ENCODE measurements at places on chromosomes 6 and 20.

GRCh38 chr6:38909015-38909730 is 139.4 kb upstream of the GLP1R start:
- DNase-seq, result no peak

GRCh38 chr6:109644131-109644530 is 46.9 kb downstream of the AK9 start:
- no peak for DNase-seq

DNA sequence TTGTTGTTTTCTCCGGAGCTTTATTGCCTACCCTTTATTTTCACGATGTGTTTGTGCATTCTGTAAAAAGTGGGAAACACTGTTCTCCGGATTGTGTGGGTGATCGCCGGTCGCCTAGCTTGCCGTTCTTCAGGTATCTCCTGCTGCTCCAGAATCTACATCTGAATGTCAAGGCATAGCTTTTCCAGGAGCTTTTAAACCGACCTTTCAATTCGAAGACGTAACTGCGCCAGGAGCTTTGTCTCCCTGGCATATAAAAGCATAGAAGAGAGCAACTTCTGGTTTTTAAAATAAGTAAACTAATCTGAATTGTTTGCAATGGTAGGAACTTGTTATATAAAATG is 96.0 kb downstream of the HFE start:
- no peak for DNase-seq

DNA sequence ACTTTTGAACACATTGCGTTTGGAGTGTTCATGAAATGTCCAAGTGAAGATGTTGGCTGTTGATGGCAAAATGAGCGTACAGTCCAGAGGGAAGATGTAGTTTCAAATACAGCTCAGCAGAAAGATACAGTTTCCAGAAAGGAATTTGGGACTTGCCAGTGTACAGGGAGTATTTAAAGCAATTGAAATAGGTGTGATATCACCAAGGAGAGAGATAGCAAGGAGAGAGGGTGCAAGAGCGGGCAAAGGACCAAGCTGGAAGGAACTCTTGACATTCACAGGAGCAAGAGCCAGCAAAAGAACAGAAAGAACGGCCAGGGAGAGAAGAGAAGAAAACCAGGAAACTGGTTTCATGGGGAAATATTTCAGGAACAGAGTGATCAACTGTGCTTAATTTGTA is 47.8 kb downstream of the CARMIL1 start:
- no peak for DNase-seq

DNA sequence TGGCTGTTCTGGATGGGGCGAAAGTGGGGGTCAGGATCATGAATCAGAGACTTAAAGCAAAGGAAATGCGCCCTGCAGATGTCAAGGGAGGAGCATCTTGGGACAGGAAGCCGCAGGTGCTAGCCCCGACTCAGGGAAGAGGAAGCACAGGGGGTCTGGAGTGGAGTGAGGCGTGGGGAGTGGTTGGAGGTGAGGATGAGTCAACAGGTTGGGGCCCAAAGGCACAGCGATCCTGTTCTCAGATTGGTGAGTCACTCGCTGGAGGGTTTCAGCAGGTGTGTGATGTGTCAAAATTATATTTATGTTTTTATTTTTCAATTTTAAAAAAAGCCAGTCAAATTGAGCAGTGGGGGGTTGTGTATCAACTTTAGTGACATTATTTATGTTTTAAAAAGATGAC is 19.0 kb downstream of the PACSIN1 start:
- no peak for DNase-seq
